Activated T-cell treated with anti-CD3 and anti-CD28 coated beads for 24 hours (primary cell): ENCODE measurements at places on chromosomes 13 and 19.

GRCh38 chr13:98033277-98034247 lies 80.1 kb downstream of the IPO5 start:
- no peak for DNase-seq

DNA sequence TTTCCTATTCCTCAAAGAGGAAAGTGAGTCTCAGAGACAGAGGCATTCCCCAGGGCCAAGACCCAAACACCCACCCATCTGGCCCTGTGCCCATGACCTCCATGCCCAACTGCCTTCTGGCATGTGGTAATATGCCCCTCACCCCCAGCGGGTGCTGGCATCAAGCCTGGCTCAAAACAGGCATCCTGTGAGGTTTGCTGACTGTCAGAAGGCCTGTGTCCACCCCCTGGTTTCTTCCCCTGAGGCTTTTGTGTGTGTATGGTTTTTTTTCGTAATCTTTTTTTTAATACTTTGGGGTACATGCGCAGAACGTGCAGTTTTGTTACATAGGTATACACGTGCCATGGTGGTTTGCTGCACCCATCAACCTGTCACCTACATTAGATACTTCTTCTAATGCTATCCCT lies 7.6 kb upstream of the KANK2 start:
- no peak for DNase-seq

GRCh38 chr13:28655561-28655960 lies 3.4 kb upstream of the POMP start:
- no peak for DNase-seq

DNA sequence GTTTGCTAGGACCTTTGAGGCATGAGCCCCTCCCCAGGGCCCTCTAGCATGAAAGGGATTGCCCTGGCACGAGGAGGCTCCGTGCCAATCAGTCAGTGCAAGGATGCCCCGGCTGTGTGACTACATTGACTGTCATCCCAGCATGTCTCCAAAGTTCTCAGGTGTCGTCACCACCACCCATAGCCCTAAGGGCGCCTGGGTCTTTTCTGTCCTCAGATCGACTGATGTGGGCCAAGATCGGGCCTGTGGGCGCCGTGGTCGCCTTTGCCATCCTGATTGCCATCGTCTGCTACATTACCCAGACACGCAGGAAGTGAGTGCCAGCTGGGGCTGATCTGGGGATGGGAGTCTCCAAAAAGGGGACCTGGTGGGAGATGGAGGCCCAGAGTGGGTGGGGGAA lies 18.4 kb downstream of the MAG start:
- DNase-seq, result no peak

- DNase-seq, result no peak
These were observed 142.9 kb upstream of the SPACA7 start for GRCh38 chr13:112233256-112233655.
